DMS79 (cell line): ENCODE measurements at places on chromosomes 7 and 10.

DNA sequence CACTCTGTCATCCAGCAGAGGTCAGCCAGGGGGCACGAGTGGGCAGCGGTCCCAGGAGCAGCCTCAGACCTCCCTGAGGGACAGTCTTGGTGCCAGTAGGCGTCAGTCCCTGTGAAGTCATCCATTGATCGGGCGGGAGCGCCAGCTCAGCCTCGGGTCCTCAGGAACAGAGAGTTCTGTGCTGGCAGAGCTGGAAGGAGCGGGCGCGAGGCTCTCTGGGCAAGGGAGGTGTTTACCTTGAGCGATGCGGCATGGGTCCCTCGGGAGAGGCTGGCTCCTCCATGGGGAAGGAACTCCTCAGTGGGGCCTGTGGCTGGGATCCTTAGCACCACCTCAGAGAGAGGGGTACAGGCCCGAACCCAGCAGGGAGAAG is 101.1 kb upstream of the PPIF start:
- no peak for DNase-seq

DNA sequence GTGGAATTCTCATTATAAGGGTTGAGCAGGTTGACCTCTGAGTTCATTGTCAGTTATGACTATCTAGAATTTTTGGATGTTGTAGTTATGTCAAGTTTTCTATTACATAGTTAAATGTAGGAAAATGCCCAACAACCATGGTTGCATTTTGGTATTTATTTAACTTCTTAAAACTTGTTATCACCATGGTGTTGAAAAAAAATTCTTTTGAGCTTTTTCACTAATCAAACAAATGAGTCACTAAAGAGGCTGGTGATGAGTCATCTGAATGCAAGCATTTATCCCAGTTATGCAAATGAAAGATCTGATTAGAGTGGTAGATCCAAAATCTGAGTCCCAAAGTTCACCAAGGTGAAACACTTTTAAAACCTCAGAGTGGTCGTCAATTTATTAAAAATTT is 624.7 kb upstream of the IGFBP3 start:
- no peak for DNase-seq

- no peak for DNase-seq
Measured at GRCh38 chr7:45576249-45576929, 2.2 kb downstream of the ADCY1 start.

DNA sequence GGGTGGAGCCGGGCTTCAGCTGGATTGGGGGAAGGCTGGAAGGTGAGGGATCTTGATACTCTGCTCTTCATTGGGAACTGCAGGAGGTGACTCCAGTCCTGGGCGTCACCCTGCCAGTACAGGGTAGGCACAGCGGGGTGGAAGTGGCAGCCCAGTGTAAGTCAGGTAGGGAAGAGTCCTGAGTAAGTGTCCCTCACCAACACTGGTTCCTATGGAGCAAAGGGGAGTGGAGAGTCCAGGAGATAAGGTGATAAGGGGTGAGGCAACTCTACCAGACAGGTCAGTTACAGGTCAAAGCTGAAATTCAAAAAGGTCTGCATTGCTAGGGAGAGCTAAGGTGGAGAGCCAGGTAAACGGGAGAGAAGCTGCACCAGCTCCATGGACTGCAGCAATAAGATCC is 145.6 kb upstream of the NFE2L3 start:
- DNase-seq: no peak

GRCh38 chr7:128168667-128169210 is 72.3 kb upstream of the LEP start:
- no peak for DNase-seq

- DNase-seq: peak; percentile 76
Measured at GRCh38 chr7:13990319-13990983, 985 bp upstream of the ETV1 start.

- no peak for DNase-seq
Measured at GRCh38 chr10:85012305-85012704, 683.9 kb downstream of the CCSER2 start.

DNA sequence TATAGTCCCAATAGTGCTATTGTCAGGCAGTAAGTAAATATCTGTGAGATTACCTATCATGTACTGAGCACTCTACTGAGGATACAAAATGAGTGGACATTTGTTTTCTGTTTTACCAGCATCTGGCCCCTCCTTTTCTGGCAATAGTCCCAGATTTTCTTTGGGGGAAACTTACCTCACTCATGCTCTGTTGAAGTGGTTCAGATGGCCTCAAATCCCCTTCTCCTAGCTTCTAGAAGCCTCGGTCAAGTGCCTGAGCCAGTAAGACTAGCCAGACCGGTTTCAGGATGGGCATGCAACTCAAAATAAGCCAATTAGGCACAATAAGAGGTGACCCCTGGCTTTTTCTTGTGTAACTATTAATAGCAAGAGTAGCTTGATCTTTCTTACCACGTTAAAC is 19.7 kb downstream of the TRDMT1 start:
- DNase-seq: peak; percentile 64

DNA sequence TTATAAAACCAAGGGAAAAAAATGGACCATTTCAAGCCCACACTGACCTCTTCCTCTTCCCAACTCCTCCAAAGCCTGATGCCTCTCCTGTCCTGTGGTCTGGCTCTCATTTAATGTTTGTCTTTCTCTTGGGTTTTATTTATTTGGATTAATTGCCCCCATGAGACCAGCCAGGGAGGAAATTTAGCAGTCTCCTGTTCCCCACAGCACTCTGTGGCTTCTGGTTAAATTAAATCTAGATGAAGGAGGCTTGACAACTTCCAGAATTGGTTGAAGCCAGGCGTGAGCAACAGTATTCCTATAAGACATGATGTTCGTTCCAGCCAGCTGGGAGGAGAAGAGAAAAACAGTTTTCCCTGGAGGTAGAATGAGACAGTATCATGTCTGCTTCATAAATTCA is 15.1 kb upstream of the PRLHR start:
- peak; percentile 24 for DNase-seq

- no peak for DNase-seq
Measured at GRCh38 chr7:37694208-37695094, 10.9 kb downstream of the GPR141 start.
